ENCODE measurements at places on chromosomes 3 and 15. TPM values are rescaled to one million over a fixed set of nuclear protein-coding genes. Genes with fewer than 3 reads are reported as not detected.

- DNase-seq, result peak; percentile 2
- no peak overlapping the region for H3K4me3 ChIP-seq
- H3K27me3 ChIP-seq, result no peaks in the 10 kb centered on the region
- no peaks in the 10 kb centered on the region for H3K36me3 ChIP-seq
- H3K27ac ChIP-seq, result no peak overlapping the region
These were observed 529.7 kb upstream of the IL12A start for GRCh38 chr3:159458982-159459381.

- no peaks in the 10 kb centered on the region for H3K4me1 ChIP-seq
- no peak overlapping the region for H3K27ac ChIP-seq
- H3K4me3 ChIP-seq, result no peak overlapping the region
- H3K36me3 ChIP-seq, result no peaks in the 10 kb centered on the region
These were observed 602.0 kb downstream of the TBL1XR1 start for GRCh38 chr3:176595307-176595706.

The BTBD1 gene
- total RNA-seq, result 45.7 TPM

DNA sequence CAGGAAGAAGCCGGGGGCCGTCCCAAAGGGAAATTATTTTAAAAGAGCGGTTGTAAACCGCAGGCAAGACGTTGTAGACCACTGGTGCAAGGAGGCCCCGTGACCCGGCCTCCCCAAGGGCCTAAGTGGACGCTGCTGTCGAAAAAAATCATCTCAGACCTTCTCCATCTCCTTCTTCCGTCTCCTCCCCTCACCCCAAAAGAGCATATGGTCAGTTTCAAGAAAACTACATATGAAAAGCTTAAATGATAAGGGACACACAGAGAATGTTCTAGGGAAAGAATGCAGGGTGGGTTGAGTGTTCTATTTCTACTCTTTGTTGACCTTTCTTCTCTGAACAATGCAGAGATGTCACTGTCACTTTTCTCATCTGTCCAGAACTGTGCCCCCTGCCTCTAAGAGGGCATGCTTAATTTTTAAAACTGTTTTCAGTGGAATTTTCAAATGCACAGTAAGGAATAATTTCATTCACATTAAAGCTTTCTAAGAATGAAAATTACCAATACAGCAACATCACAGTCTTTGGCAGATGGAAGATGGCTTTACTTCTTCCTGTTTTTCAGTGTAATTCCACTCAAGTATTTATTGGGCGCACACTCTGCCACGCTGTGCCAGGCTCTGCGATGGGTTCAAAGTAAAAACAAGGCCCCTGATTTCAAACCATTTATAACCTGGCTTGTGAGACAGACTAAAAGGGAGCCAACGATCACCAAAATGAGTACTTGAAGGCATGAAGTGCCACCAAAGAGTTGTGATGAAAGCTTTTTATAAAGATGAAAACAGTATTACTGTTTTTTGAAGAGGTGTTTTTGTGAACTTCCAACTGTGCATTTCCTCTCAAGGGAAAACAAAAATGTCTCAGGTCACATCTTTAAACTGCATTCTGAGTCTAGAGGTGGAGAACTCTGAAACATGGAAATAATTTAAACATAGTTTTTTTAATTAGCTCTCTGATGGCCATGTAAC lies 891 bp upstream of the TOP2B start:
- no peaks in the 10 kb centered on the region for H3K27me3 ChIP-seq
- no peaks in the 10 kb centered on the region for H3K36me3 ChIP-seq
- no peak overlapping the region for H3K4me3 ChIP-seq
- H3K27ac ChIP-seq, result peak overlapping the region; percentile 86

The VIPR1 gene
- total RNA-seq, result 77.0 TPM

The SCAANT1 gene
- total RNA-seq, result not detected

The TMEM207 gene
- total RNA-seq, result not detected

The GOLGA6L7 gene
- total RNA-seq, result not detected

DNA sequence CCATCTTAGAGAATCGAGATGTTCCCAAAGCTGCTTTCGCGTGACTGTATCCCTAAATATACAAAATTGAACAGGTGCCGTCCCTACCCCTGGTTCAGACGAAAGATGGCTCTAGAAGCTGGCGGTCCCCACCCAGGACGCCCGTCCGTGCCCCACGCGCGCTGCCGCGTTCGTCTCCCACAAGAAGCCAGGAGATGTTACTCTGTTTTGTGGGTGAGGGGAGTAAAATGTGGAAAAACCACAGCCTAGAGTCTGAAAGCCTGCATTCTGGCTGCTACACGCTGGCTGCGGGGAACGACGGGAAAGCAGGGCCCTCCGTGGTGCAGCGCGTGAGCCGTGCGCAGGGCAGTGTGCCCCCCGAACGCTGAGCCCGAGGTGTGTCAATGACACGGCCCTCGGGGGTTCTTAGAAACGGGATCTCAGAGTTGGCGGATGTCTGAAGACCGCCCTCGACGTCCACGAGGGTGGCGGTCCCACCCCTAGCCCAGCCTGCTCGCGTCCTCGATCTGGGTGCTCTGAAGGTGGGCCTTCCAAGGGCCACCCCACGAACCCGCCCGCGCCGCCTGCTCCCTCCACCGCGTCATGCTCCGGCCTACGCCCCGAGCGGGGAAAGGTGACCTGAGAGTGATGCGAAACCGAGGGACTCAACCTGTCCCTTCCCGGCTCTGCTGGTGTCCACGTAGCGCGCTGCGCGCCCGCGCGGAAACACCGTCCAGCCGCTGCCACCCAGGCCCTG lies 95.6 kb downstream of the OCA2 start:
- no peak overlapping the region for H3K4me3 ChIP-seq
- DNase-seq, result no peak
- H3K36me3 ChIP-seq, result no peaks in the 10 kb centered on the region
- no peak overlapping the region for H3K27ac ChIP-seq

The C3orf20 gene
- 0.14 TPM for total RNA-seq

- H3K4me3 ChIP-seq, result no peak overlapping the region
- no peak overlapping the region for H3K27ac ChIP-seq
- no peaks in the 10 kb centered on the region for H3K36me3 ChIP-seq
- no peaks in the 10 kb centered on the region for H3K27me3 ChIP-seq
These were observed 7.1 kb upstream of the CNTN3 start for GRCh38 chr3:74621581-74621980.

GRCh38 chr15:40471808-40472150 lies 995 bp downstream of the CHST14 start:
- peak overlapping the region; percentile 76 for H3K4me3 ChIP-seq
- DNase-seq, result peak; percentile 48
- no peak overlapping the region for H3K27ac ChIP-seq

The CAV3 gene
- total RNA-seq, result not detected

The CCR3 gene
- total RNA-seq, result 0.88 TPM

DNA sequence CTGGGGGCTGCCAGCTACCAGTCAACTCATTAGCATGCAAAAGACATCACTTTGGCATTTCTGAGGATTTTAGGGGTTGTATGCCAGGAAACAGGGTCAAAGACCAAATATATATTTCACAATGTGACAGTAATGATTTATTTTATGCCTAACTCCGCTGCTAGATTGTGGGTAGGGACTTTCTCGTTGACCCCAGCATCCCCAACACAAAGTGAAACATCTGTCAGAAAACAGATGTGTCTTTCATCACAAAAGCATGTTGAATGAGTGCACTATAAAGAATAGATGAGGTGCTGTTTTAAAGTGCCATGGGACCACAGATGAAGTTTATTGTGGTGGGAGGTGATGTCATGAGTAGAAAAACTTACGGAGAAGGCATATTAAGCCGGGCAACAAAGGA lies 59.7 kb downstream of the ITPR1 start:
- H3K27me3 ChIP-seq, result no peaks in the 10 kb centered on the region
- H3K36me3 ChIP-seq, result no peaks in the 10 kb centered on the region
- H3K27ac ChIP-seq, result no peak overlapping the region
- H3K4me3 ChIP-seq, result no peak overlapping the region

DNA sequence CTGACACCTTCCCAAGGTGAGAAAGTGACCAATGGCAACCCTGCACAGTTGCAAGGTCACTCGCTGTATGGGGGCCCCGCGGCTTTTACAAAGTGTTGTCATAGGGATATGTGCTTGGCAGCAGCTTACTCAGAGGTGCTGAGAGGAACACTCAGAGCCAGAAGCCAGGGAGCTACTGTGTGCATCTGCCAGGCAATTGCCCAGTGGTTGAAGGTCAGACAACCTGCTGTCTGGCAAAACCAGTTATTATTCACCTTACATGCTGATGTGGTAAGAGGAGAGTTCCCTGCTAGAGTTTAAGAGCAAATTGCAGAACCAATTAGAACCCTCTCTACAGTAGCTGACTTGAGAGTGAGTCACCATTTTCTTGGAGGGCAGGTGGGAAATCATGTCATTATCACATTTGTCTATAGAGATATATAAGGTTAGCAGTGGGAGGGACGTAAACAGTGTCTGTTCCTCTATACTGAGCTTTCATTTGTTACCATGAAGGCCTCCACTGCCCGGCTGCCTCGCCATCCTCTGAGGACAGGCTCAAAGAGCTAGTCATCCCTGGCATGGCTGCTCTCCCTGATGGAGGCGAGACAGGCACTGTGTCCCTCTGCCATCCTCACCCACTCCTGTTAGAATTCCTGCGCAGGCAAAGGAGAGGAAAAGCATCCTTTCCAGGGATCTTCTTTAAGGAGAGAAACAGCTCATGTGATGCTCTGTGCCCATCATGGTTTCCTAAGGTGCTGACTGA lies 274.4 kb downstream of the PLCL2 start:
- no peak for DNase-seq
- H3K27me3 ChIP-seq, result no peaks in the 10 kb centered on the region
- H3K27ac ChIP-seq, result peak overlapping the region; percentile 83
- H3K4me3 ChIP-seq, result no peak overlapping the region
- no peaks in the 10 kb centered on the region for H3K4me1 ChIP-seq
- peaks cover 58% of the 10 kb centered on the region for H3K36me3 ChIP-seq

The RBSN gene
- total RNA-seq, result 33.8 TPM

DNA sequence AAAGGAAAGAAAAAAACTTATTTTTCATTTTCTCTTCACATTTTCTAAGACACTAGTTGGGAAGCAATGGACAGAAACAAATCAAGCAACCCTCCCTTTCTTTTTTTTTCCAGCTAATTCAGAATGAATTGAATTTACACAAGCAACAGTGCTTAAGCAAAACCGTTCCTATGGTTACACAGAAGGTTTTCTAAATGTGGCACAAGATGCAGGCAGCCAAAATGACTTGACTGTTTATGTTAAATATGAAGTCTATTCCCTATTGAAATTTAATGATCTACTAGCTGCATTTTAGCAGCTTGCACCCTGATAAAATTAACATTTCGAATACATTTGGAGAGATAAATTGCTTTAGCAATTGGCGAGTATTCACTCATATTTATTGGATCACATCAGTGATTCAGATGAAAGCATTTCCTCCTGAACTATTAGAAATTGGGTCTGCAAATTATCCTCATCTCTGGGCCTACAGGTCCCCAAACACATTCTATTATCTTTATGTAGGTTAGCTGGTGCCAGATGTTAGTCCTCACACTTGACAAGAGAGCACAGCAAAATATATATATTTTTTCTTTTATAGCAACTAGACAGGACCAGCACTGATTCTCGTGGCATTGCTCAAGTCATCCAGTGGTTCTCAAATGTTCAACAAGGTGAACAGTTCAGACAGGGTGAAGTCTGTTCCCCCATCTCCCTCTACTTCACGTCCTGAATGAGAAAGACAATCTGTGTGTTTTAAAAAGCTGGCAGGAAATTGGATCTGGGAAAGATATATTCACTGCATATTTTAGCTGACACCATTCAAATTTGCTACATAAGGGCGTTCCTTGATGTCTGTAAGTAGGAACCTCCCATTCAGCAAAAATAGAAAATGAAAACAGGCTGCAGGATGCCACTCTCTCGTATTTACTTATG lies 463.6 kb upstream of the KCNMB2 start:
- no peak overlapping the region for H3K27ac ChIP-seq
- DNase-seq, result peak; percentile 80
- no peak overlapping the region for H3K4me3 ChIP-seq
- peaks cover 39% of the 10 kb centered on the region for H3K4me1 ChIP-seq
- no peaks in the 10 kb centered on the region for H3K27me3 ChIP-seq

The TJP1 gene
- total RNA-seq, result 211 TPM

DNA sequence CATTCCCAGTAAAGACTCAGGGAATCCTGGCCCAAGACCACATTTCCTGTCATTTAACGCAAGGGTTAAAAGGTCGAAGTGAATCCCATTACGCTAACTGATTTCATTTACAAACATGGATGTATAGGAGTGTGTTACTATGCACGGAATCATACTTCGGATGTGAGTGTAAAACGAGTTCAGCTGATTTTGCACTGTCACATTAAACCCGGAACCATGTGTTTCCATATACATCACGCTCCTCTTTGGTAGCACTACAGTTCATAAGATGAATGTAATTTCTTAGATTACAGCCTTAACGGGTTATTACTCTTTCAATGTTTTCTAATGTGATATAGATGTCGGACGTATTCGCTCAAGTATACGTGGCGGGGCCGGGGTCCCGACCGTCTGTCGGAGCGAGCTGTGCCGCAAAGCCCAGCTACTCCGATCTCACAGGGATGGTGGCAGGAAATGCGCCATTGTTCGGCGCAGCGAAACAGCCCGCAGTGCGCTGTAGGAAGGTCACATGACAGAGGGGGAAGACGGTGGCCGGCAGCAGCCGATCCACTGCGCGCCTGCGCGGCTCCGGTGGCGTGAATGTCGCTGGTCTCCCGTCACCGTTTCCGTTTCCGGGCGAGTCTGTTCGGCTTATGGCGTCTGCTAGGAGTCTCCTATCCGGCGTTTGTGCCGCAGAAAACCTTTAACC lies 97.3 kb downstream of the NPAP1 start:
- H3K4me1 ChIP-seq, result no peaks in the 10 kb centered on the region
- H3K36me3 ChIP-seq, result no peaks in the 10 kb centered on the region
- H3K4me3 ChIP-seq, result peak overlapping the region; percentile 25
- no peaks in the 10 kb centered on the region for H3K27me3 ChIP-seq
- DNase-seq, result peak; percentile 93

The RGMA gene
- 6.6 TPM for total RNA-seq

DNA sequence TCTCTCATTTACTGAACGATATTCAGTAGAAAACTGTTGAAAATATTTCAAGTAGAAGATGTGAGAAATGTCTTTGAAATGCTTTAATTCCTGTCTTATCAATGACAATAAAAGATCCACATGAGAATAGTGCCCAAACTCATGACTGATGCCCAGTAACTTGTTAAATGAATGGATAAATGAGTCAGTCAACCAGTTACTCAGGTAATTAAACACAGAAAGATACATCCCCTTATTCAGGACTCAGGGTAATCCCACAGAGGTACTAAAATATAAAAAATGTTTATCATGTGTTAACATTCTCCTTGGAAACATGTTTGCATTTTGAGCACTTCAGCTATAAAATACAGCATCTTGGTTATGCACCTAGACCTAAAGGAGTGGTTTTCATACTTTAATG lies 169.5 kb downstream of the MBNL1 start:
- no peaks in the 10 kb centered on the region for H3K27me3 ChIP-seq
- no peaks in the 10 kb centered on the region for H3K4me1 ChIP-seq
- H3K27ac ChIP-seq, result no peak overlapping the region
- no peak overlapping the region for H3K4me3 ChIP-seq

DNA sequence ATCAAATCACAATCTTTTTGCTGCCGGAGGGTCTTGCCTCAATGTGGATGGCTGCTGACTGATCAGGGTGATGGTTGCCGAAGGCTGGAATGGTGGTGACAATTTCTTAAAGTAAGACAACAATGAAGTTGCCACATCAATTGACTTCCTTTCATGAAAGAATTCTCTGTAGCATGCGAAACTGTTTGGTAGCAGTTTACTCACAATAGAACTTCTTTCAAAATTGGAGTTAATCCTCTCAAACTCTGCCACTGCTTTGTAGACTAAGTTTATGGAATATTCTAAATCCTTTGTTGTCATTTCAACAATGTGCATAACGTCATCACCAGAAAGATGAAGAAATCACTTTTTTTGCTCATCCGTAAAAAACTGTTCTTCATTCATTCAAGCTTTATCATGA lies 65.8 kb downstream of the B3GNT5 start:
- no peak for DNase-seq
- H3K27ac ChIP-seq, result no peak overlapping the region
- H3K36me3 ChIP-seq, result no peaks in the 10 kb centered on the region
- H3K4me1 ChIP-seq, result no peaks in the 10 kb centered on the region
